ENCODE measurements at places on chromosomes 1 and 21.
A peak's percentile ranks its signal among the peaks of the same experiment; 100 is the strongest.

GRCh38 chr1:156896490-156897033 lies 3.0 kb downstream of the PEAR1 start:
- DNase-seq: peak; percentile 61

GRCh38 chr21:41520560-41521442 lies 12.8 kb upstream of the TMPRSS2 start:
- DNase-seq: no peak

GRCh38 chr1:4768553-4768952 lies 114.1 kb downstream of the AJAP1 start:
- no peak for DNase-seq

DNA sequence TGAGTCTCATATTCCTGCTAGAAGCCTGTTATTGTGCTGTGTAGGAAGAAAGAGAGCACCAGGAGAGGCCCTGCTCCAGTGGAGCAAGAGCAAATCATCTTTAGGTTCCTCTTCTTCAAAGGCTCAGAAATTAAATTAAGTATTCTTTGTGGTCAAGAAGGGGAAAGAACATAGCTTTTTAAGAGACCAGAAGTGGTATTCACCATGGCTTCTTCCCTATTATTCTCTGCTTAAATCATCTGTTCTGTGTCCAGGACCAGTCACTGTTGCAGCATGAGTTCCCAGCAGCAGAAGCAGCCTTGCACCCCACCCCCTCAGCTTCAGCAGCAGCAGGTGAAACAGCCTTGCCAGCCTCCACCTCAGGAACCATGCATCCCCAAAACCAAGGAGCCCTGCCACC lies 1.1 kb downstream of the SPRR1B start:
- no peak for DNase-seq

DNA sequence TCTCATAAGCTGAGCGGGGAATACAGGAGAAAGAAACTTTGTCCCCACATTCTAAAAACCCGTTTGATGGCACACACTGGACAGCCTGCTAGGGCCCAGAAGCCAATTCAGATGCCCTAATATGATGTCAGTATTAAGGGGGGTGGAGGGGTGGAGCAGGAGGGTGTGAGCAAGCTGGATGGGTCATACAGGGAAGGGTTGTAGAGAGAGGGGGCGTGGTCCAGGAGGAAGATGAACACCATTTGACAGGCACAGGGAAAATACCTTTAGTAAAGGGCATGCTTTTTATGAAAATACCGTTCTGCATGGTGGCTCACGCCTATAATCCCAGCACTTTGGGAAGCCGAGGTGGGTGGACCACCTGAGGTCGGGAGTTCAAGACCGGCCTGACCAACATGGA lies 6.0 kb downstream of the TARS2 start:
- no peak for DNase-seq

All from epithelial cell of proximal tubule (primary cell).